ENCODE measurements at places on chromosomes 5 and 9.

DNA sequence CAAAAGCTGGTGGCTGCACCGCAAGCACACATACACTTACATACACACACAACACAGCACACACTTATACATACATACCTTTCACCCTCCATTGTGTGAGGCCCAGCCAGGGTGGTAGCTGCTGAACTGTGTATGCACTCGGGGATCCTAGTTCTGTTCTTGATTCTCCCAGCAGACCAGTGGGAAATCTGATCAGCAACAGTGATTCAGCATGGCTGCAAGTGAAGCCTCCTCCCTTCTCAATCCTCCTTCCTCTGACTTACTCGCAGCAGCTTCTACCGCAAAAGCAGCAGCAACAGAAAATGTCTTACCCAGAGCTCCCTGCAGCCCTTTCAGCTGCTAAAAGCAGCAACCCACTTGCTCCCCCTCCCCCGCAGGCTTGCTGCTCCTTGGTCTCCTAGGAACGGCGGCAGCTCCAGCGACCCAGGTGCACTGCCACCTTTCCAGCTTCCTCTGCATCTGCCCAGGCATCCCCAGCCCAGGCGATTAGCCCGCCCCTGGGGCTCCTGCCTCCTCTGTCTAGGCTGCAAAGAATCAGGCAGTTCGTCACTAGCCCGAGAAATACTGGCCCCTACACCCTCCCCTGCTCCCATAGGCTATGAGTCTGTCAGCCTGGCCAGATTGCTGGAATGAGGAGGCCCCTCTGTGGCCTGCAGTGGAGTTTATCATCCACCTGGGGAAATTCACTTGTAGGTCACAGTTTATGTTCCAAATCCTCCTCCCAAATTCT lies at the start of gene KLHL3:
Gene KLHL3 (minus strand): TSS at position 535 of the 730 bp plus-strand sequence. CDS start 443 bp downstream, at position 92.
- DNase-seq: peak; percentile 81

DNA sequence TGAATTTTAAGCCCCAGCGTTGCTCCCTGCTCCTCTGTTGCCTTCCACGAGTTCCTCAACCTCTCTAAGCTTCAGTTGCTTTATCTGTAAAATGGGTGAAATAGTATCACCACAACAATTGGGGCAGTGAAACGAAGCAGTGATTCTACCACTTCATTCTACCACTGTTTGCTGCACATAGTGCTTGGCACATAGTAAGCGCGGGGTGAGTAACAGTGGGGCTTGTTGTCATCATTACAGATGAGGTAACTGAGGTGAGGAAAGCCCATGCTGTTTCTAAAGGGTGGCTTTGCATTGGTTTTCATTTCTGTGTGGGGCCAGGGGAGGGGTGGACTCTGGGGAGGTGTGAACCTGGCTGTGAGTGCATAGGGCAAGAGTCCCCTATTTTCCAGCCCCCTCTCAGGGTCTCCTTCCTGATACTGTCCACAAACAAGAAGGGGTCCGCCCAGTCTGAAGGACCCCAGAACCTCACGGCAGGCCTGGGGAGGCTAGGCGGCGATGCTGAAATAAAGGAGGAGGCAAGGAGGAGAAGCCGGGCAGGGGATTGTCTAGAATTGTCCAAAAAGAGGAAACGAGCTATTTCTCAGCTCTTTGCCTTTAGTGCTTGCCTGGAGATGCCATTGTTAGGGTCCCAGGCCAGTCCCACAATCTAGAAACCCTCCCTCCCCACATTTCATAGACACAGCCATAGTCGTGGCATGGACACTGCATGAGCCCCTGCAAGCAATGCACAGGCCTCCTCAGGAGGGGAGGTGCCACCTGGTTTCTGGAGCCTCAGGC lies 65.6 kb downstream of the IL6ST start:
- no peak for DNase-seq

GRCh38 chr9:122004589-122004988 lies 88.5 kb downstream of the TTLL11 start:
- DNase-seq: no peak

- DNase-seq: no peak
These were observed 54.4 kb downstream of the ANKH start for GRCh38 chr5:14816999-14817761.

DNA sequence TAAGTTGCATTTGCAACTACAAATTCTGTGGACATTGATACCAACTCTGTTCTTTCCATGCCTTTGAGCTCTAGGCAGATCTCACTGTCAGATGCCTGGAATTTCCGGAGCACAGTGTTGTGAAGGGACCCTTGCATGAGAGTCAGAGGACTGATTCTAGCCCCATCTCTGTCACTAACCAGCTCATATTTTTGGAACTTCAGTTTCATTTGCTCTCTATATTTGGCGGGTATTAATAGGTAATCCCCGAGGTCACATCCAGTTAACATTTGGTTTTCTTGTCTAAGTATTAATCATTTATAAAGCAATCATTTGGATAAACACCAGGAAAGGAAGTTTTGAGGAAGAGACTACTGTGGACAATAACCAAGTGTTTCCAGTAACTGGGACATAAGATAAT lies 115.7 kb downstream of the MAN2A1 start:
- no peak for DNase-seq

DNA sequence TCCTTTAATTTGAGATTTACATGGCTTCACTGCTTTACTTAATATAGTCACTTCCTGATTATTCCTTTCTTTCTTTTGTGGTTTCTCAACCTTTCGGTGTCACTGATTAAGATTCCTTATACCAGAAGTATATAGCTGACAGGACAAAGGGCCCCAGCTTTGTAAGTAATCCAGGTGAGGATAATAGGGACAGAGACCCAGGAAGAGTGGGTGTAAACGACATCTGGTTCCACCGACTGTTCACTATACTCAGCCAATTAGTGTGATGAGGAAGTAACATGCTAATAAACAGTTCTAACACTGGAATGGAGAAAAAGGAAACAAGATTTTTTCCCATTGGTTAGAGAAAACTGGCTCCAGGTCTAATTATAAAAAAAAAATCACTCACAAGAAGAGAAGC lies 286.3 kb upstream of the EFNA5 start:
- DNase-seq: no peak

DNA sequence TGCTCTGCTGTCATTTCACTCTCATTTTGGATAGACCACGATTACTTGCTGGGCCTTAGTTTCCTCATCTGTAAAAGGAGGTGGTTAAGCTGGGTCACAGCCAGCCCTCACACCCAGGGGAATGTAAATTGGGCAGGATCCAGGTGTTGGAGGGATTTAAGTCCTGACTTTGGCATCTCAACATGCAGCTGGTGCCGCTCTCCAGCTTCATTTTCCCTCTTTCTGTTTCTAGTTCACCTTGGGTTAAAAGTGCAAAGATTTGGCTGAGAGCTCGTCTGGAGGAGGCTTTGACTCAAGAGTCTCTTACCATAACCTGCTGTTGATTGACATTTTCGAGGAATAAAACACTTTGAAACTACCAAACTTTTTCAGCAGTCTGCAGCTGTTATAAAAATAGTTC lies 144.3 kb upstream of the DHFR start:
- DNase-seq: no peak

DNA sequence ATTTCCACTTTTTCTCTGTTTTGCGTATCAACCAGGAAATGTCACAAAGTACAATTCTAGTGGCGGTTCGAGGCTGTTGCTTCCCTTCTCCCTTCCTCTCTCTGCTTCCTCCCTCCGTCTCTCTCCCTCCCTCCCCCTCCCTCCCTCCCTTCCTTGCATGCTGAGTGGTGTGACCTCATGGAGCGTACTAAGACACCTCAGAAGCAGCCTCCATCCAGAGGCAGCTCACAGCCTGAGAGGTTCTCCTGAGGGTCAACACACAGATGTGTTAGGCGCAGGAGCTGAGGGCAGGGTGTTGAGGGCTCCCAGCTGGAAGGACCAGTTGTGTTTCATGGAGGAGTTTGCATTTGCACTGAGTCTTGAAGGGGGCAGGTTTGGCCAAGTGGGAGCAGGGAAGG lies 57.7 kb downstream of the COL5A1 start:
- DNase-seq: no peak

- peak; percentile 57 for DNase-seq
These were observed 10.4 kb downstream of the AMACR start for GRCh38 chr5:33997331-33997983.

GRCh38 chr5:14851999-14852526 lies 19.5 kb downstream of the ANKH start:
- DNase-seq: peak; percentile 27

- no peak for DNase-seq
These were observed 73.9 kb upstream of the EFNA5 start for GRCh38 chr5:107744418-107745330.

GRCh38 chr5:91469517-91470165 lies 86.5 kb upstream of the ARRDC3 start:
- no peak for DNase-seq

GRCh38 chr9:107653263-107653821 lies 163.8 kb upstream of the KLF4 start:
- DNase-seq: no peak

DNA sequence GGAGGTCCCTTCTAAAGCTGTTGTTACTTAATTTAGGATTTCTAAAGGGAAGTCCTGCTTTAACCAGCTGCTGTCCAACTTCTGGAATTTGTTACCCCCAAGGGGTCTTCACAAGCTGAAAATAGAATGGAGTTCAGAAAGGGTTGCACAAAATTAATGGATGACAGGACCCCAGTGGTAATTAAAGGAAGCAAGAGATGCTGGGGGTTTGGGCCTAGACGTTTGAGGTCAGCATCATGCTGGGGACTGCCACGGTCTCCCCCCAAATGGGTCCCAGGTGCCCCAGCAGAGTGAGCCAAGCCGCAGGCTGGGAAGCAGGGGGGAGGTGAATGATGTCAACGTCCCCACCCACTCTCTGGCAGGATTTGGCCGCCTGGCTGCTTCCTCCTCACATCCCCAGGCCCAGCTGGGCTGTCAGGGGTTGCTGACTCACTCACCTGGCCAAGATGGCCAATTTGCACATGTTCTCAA lies 97.5 kb upstream of the ARAP3 start:
- no peak for DNase-seq

DNA sequence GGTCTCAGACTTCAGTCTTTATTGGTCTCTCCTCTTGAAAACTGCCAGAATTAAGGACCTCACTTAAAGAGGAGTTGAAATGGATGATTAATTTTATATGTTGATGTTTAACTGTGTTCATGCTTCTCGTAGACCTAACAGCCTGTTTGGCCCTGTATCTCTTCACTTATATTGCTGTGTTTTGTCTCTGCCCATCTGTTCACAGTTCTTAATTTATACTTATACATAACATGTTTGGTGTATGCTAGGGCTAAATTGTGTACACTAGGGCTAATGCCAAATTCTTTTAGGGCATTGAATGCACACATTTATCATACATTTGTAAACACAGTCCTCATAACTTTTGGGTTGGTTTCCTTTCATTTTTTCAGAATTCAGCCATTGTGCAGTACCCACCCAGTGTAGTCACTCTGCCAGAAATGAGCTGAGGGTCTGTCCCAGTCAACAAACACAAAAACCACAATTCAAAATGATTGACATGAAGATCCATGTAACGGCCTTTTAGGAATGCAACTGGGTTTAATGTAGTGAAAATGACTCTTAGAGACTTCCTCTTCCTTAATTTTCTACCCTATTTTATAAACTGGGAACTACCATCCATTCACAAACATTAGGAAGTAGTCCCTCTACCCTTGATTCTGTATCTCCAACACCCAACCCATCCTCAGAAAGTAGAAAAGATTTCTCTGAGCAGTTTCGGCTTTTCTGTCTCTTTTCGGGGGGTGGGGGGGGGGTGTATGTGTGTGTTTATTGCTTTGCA lies 668.8 kb upstream of the KLF4 start:
- no peak for DNase-seq

- peak; percentile 38 for DNase-seq
These were observed 144.7 kb downstream of the TRPM6 start for GRCh38 chr9:74742792-74743730.

DNA sequence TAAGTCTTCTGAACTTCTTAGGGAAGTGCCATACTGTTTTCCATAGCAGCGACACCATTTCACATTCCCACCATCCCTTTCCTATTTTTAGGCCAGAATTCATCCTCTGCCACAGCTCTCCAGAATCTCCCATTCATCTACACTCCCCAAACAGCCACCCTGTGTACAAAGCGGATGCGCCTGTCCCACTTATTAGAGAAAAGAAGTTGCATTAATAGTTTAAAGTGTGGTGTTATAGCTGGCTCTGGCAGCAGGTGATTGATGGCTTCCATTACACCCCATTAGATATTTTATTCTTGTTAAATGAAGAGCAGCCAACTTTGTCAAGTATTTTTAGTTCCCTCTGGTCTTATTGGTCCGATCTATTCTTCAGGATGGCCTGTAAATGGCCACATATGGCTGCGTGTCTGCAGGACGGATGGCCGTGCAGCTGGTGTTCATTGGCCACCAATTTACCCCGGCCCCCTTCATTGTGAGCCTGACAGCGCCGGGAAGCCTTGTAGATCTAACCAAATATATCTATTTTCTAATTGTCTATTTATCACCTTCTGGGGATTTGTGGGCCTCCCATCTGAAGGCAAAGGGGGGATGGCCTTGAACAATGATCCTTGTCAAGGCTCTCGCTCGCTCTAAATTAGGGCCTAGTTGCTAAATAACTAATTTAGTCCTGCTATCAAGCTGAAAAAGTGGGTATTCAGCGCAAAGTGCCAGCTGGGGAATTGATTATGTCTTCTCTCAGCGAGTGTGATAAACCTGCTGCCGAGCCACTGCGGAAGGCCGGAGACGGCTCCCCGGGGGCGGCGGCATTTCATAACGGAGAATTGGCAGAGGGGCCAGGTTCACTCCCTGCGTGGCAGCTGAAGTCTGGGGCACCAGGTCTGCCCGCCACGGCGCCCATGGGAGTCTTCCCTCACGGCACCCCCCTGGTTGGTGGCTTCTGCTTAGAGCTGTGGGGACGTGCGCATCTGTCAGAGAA lies 141.1 kb downstream of the MELK start:
- no peak for DNase-seq

GRCh38 chr5:55331321-55331720 lies 23.5 kb downstream of the MTREX start:
- DNase-seq: no peak

GRCh38 chr5:179904463-179905160 lies 3.1 kb downstream of the TBC1D9B start:
- no peak for DNase-seq

GRCh38 chr9:97772145-97772544 lies 75.0 kb upstream of the XPA start:
- no peak for DNase-seq

GRCh38 chr5:154674029-154674428 lies 81.1 kb upstream of the LARP1 start:
- no peak for DNase-seq

GRCh38 chr5:149379177-149379761 lies at the start of gene IL17B:
Gene IL17B, minus strand, starts transcription at chr5:149379292. Its CDS starts 67 bp downstream, at chr5:149379225.
- no peak for DNase-seq

GRCh38 chr5:105593011-105593760 lies 2030.6 kb upstream of the NUDT12 start:
- DNase-seq: peak; percentile 87

GRCh38 chr5:176469296-176469695 lies 21.1 kb downstream of the FAF2 start:
- no peak for DNase-seq

DNA sequence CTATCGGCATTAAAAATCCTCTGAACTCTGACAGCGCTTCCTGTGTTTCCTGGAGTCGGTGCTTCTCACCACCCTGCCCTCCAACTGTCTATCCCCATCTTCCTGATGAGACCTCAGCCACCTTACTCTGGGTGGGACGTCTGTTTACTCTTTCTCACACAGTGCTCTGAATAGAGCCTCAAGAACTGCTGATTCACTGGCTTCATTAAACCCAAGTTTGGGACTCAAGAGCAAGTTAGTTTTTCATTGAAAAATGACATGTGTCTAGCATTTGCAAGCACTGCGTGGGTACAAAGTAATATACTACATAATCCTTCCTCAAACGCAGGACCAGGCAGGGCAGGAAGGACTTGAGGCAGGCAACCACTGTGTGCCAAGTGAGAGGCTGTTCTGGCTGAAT lies 49.5 kb downstream of the DAP start:
- no peak for DNase-seq
